Cortex of kidney (tissue), 1 donor: ENCODE measurements at places on chromosomes 6 and 20.

DNA sequence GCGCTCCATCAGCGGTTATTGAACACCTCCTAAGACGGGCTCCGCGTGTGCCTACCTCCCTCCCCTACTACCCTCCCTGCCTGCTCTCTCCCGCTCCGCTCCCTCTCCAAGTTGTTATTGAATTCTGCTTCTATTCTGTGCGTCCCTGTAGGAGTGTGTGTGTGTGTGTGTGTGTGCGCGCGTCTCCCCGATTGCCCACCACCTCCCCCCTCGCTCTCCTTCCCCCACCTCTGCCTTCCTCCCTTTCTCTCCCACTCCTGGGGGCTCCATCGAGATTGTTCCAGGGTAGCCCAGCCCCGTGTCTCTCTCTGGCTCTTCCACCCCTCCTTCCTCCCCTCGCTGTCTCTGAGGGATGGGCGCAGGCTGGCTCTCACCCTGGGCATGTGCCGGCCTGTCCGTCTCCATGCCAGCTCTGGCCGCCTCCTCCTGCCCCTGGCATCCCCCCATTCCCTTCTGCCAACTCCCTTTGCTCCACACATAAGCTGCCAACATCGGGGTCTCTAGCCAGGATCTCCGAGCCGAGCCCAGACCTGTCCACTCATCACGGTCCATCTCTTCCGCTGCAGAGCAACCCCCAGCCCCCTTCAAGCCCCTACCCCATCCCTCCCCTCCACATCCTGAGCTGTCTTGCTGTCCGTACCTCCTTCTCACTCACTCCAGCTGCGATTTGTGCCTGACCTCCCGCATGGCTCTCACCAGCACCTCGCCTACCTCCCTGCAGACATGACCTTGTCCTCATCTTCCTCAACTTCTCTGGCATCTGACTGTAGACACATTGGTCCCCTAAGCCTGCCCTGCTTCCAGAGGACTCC is 68.5 kb downstream of the SRC start:
- no peak for DNase-seq

- no peak for DNase-seq
These were observed 306.9 kb downstream of the DHX35 start for GRCh38 chr20:39268981-39269461.

DNA sequence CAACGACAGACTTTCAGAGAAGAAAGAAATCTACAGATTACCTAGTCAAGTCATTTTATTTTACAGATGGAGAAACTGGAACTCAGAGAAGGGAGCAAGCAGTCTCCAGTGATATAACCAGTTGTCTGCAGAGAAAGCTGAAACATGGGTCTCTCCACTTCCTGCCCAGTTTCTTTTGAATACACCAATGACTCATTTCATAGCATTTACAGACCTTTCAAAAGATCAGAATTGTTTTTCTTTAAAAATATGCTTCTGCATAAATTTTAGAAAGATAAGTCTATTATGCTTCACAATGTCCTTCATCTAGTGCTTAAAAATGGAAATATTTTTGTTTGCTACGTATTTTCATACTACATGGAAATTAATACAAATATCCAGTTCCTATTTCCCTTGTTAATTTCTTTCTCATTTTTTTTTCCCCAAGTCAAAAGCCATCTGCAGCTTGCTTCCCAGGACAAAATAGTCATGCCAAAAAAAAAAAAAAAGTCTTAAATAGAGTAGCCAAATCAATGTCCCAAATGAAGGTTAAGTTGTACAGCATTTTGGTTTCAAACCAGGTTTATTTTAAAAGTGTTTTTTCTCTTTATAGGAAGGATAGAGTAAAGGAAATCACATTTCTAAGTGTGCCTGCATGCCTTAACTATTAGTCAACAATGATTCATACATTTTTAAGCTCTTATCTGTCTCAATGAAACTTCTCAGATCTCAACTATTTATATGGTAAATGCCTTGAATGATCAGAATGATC is 36.9 kb downstream of the ARHGAP18 start:
- no peak for DNase-seq

DNA sequence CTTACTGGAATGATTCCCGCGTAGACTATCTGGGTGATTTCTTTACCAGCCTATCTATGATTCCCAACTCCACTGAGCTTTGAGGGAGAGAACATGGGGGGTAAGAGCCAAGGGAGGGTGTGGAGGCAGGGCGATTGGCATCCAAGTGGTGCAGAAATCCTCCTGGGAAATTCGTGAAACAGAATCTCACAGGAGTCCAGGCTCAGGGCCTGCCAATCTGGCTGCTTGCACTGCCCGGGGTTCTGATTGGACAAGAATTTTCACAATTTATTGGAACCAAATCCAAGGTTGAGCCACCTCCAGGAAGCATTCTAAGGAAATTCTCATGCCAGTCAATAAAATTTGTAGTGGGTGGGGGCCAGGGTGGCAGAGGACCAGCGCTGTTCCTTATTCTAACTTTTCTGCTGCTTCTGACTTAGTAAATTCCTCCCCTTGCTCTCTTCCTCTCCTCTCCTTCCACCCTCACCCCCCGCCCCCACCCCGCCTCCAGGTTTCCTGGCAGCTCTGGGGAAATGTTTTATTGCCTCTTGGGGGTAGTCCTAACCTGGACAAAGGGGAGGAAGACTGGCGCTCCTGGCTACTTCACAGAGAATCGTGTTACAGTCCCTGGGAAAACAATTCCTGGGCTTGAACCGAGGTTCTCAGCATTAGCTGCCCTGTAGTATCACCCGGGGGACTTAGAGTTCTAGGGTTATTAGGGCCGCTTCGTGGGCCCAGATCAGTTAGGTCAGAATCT is 3.1 kb downstream of the BMP6 start:
- no peak for DNase-seq

DNA sequence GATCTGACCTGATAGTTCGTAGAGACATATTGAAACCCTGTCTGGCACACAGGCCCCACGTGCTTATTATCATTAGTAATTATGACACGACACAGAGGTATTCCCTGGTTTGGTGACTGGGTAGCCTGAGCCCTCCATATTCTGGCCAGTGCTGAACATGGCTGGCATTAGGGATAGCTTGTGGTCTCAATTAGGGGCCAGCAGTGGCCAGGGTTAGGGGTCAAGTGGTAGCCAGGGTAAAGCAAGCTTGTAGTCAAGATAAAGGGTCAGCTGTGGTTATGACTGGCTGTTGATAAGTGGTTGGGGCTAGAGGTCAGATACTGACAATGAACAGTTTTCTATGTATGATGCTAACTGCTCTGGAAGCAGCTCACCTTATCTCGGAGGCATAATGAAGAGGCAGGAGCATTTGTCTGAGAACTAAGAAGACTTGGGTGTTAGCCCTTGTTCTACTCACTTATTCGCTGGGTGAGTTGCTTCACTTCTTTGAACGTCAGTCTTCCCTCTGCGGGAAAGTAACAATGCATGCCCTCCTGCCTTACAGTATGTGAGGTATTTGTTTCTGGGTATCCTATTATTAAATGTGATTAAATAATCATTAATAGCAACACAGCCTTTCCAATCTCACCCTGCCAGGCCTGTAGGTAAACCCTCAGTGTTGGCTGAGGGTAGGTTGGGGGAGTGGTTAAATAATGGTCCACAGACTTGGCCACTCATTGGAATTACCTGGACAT is 66.7 kb downstream of the VEGFA start:
- no peak for DNase-seq

- no peak for DNase-seq
These were observed 65.2 kb downstream of the RIN2 start for GRCh38 chr20:19823216-19823615.

DNA sequence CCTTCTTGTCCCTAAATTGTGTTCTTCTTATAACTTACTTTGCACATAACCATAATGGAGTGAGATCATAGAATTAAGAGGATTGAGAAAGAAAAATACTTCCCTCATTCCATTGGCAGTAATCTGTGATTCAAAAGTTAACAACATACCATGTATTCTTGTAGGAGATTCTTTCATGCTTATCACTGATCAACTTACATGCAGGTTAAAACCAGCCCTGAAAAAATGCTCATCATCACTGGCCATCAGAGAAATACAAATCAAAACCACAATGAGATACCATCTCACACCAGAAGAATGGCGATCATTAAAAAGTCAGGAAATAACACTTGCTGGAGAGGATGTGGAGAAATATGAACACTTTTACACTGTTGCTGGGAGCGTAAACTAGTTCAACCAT is 36.5 kb upstream of the GFRAL start:
- DNase-seq = no peak

DNA sequence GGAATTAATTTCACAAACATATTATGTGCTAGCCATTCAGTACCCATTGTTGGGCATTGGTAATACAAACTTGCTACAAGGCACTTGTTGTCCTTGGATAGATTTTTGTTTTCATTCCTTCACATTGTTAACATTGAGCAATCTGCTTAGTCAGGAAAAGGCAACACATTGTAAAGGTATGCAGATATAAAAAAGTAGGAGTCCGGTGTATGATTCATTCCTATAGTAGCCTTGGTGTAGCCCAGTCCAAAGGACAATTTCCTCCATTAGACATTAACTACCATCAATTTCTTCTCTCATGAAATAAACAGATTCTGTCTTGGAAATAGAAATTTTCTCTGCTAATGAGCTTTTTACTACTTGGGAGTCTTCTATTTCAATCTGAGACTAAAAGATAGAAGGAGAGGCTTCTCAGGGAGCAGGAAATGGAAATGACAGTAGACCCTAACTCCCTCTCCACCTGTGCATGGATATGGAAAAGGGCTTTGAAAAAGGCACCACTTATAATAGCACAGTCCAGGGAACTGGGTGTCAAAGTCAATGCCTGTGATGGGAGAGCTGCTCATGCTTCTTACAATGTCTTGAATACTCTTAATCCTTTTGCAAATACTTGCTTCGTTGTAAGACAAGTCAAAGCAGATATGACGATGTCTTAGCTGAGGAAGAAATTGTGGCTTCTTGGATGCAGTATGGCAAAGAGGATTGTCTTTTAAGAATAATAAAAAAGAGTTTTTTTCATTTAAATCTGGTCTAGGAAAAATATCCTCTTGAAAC is 369.4 kb upstream of the CITED2 start:
- no peak for DNase-seq

GRCh38 chr6:146957181-146958093 is 246.8 kb upstream of the STXBP5 start:
- no peak for DNase-seq

DNA sequence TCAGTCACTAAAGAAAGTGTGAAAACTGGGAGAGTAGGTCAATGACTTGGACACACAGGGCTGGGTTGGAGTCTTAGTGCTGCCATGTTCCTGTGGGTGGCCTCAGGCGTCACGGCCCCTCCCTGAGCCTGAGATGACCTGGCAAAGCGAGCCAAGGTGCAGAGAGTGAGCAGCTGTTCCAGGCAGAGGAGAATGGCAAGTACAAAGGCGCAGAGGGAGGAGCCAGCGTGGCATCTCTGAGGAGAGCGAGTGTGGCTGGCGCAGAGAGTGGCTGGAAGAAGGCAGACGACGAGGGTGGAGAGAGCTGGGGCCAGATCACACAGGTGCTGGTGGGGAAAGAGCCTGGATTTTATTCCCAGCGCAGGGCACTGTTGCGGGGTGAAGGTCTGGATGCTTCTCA is 20.6 kb upstream of the CHMP4B start:
- no peak for DNase-seq

DNA sequence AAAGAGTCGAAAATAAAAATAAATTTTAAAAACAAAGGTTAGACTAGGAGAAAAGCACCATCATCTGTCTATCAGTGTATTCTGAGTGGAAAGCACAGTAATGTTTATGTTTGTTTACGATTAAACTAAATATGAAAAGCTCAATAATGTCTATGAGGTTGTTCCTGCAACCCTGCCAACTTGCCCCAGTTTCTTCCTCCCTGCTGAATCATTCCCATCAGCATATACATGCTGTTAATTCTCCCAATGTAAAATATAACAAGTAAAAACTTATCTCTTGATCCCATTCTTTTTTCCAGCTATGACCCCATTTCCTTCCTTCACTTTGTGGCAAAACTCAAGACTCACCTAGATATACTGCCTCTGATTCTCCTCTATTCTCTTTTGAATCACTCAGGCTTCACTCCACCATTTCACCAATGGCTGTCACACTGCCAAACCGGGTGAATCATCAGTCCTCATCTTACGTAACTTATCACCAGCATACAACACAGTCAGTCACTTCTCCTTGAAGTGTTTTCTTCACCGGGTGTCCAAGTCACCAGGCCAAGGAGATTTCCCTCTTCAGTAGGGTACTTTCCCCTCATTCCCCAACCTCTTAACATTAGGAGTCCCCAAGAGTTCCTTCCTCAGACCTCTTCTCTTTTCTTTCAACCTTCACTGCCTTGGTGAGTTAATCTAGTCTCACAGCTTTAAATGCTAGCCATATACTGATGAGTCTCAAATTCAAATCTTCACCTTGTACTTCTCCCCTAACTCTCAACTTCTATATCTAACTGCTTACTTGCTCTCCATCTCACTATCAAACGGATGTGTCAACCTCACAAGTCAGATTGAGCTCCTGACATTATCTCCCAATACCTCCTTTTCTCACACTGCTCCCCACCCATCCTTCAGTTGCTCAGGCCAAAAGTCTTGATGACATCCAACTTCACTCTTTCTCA is 6.2 kb downstream of the TMEM242 start:
- DNase-seq = no peak

GRCh38 chr6:83216806-83217205 is 23.6 kb downstream of the RWDD2A start:
- DNase-seq = no peak

- no peak for DNase-seq
These were observed 51.5 kb downstream of the KCNS1 start for GRCh38 chr20:45049438-45049837.

DNA sequence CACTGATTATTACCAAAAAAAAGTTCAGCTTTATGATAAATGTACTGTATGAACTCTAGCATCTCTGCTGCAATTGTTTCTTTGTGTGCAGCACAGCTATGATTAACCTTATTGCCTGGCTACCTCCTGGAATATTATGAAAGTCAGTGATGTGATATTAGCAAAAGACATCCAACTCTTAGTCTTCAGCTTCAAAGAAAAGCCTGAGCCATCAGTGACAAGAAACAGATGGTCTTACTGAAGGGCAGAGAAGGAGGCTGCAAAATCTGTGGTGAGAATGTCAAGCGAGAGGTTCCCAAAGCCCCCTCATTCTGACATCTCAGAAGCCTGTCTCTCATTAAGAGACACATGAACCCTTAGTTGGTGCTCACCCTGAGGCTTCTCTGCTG is 89.4 kb upstream of the TNFAIP3 start:
- DNase-seq = no peak

DNA sequence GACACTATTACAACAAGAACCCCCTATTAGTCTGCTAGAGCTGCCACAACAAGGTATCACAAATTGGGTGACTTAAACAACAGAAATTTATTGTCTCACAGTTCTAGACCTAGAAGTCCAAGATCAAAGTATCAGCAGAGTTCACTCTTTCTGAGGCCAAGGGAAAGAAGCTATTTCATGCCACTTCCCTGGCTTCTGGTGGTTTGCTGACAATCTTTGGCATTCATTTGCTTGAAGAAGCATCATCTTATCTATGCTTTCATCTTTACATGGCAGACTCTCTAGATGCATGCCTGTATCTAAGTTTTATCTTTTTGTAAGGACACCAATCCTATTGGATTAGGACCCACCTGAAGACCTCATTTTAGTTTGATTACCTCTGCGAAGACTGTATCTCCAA is 296.8 kb upstream of the MARCKS start:
- DNase-seq = no peak

DNA sequence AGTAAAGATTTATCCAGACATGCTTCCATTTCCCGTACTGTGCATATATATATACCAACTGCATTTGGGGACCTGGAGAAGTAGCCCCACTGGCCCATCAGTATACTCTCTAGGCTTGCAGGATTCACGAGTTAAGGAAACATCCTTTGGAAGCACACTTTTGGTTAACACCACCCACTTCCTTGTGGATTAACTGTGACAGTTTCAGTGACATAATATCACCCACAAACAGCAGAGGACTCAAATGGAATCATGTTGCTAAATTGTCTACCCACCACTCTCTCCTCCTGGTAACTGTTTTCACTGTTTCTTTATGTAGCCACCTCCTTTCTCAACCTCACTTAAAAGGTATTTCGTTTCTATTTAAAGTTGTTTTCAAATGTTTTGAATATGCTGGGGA is 55.0 kb downstream of the PROKR2 start:
- no peak for DNase-seq
